Nucleus accumbens (tissue), 56 donors: ENCODE measurements at places on chromosomes 1 and 21.
A peak's percentile ranks its signal among the peaks of the same experiment; 100 is the strongest.

DNA sequence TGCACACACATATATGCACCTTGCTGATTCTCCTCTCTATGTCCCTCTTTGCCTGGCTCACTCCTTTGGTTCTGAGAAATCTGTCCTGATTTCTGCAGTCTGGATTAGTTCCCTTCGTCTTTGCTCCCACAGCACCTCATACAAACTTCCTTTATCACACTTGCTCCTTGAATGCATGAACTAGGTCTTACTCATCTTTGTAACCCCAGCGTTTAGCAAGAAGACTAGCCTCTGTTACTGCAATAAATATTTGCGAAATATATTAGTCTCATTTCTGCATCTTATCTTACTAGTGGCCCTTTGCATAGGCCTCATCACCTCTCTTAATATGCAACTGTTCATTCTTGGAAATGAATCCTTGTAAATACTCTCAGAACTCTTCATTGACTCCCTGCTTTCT, 11.4 kb downstream of the SMYD2 start:
- no peak for DNase-seq

DNA sequence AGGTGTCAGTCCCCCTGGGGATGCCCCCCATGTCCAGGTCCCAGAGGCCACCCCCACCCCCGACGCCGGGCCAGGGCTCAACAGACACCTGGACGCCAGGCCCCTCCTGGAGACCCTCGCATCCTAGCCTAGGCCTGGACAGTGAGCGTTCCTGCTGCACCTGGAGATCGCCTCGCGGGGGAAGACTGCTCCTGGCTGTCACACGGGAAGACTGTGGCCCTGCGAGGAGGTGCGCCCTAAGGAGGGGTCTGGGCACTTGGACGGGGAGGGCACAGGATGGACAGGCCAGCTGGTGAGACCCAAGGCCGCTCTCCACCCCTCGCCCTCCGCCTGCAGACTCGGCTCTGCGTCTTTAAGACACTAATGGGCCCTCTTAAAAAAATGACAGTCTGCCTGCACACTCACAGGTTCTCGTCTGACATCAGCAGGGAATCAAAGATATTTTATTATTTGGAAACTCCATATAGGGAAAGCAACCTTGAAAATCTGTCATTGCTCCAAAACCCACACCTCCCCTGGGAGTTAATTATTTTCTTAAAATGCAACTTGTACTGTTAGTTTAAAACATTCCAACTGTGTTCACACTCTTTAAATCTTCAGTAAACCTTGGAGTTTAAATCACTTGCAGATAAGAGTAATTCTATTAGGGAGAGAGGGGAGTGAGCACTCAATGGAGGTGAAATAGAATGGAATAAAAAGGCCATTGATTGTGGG, 45.6 kb upstream of the ACTRT2 start:
- no peak for DNase-seq

- no peak for DNase-seq
Observed at GRCh38 chr1:7890853-7891252, 38.0 kb upstream of the UTS2 start.

- DNase-seq, result no peak
Observed at GRCh38 chr21:34698270-34699015, 29.6 kb downstream of the CLIC6 start.

- DNase-seq, result peak; percentile 60
Observed at GRCh38 chr21:39385299-39386145, 36.6 kb upstream of the HMGN1 start.

DNA sequence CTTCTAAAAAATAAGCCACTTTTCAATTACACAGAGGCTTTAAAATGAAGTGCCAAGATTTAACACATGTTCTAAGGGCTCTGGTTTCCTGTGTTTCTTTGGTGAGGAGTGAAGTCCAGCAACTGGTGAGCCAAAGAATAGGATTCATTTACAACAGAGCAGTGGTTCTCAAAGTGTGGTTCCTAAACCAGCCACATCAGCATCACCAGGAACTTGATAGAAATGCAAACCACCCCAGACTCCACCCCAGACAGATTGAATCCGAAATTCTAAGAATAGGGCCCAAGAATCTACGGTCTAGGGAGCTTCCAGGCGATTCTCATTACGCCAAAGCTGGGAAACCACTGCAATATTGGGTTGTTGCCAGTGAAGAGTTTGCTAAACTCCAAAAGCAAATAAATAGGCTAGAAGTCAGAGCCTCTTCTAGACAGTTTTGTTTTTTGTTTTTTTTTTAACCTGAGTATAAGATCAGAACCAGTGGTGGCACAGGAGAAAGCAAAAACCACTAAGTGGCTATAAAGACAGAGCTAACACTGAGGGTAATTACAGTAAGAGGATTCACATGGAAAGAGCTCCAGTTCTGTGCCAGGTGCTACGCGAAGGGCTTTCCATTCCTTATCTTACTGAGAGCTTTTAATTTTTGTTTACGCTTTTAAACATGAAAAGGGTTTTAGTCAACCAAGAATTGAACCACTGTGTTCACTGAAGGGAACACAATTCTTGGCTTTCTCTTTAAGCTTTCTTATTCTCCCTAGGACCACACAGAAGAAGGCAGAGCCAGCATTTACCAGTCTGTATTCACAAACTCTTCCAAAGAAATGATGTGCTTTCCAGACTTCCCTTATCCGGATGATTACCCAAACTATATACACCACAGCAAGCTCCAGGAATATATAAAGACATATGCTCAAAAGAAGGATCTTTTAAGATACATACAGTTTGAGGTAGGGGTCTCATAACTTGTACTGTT, 42.4 kb upstream of the FMO2 start:
- DNase-seq, result no peak

DNA sequence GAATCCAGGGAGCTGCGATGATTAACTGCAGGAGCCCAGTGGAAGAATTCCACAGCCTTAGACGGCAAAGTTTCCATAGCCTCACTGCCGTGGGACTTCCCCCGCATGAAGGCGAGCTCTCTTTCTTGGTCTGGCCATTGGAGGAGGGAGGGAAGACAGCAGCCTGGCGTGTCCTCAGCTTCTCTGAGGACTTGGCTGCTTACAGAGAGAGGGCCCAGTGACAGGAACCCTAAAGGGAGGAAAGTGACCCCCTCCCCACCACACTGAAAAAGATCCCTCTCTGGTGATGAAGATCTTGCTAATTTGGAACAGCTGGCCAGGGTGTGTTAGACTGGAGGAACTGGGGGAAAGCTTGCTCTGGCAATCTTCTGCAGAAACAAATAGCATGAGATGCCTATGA, 41.0 kb downstream of the ATP2B4 start:
- DNase-seq, result no peak

GRCh38 chr1:245777752-245778151, 623.0 kb downstream of the KIF26B start:
- no peak for DNase-seq

DNA sequence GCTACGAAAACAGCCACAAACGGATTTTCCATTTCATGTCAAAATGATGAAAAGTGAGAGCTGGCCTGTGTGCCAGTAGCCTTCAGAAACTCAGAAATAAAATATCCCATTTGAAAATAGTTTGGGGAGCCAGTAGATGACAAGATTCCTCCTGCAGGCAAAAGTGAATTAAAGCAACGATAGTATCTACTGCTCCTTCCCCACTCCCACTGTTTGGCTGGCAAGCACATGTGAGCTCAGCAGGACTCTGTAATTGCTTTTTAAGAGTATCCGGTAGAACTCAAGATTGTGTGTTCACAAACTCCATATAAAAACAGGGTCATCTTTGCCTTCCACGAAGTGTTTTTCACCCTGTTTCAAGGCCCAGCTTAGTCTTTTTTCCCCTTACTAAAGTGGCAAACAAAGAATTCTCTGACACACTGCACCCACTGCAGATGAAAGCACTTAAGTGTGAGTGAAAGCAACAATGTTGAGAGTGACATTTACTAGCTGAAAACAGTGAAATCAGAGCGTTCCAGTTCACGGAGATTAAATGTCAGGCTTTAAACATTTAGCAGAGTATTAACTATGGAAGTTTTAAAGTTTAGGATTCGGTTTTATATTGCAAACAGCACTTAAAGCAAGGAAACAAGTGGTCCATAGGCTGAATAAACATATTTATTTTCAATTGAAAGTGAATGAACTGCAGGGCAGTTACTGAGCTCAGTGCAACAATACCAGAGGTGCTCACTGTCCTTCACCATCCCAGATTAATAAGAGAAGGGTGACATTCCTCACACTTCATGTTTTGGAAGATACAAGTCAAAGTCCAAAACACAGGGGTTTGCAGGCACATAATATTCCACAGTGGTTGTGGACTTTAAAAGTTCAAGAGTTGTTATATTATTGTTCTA, 70.0 kb downstream of the ALG14 start:
- DNase-seq, result no peak

DNA sequence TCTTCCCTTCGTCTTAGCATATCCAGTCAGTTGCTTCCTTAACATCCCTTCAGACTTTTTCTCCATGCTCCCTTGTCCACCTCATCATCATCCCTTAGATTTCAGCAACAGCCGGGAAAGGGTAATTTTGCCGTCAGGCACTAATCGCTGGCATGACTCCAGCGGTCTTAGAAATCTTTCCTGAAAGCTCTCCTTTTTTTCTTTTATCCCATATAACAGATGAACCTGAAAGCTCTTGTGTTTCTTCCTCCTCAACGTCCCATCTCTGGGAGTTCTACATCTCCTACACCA, 10.4 kb upstream of the BOLA1 start:
- DNase-seq, result no peak

- DNase-seq, result no peak
Observed at GRCh38 chr21:45335761-45336534, 48.3 kb upstream of the POFUT2 start.

DNA sequence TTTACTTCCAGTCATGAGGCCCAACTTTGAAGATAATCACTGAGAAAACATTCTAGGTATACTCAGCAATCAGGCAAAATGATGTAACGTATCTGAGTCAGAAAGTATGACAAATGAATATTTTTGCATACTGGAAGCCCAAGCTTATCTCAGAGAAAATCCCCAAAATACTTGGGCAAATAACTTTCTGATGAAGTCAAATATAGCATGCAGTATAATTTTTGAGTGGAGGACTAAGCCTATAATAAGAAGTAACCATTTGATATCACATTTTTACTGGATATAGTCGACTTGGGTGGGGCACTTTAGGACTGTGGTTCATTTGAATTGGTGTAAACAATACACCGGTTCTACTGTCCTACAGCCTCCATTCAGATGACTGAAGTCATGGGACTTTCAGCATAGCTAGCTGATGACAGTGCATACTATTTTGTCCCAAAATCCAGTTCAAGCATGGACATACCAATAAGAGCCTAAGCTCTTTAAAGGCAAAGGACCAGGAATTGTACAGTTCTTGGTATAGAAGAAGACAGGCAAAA, 2.3 kb upstream of the GADD45A start:
- no peak for DNase-seq

DNA sequence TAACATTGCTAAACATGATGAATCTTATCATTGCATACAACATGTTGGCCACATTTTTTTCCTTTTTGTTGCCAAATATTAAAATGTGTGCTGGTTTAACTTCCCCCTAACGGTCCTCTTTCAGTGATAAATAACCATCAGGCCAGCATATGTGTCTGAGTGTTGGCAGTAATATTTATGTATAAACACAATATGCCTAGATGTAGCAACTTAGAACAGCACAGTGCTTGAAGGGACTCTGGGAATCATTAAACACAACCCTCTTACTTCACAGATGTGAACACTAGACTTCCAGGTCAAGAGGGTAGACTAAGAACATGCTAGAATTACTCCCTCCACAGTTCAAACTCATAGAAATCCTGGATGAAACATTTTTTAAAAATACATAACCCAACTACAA, 581.8 kb downstream of the PLPP3 start:
- no peak for DNase-seq

DNA sequence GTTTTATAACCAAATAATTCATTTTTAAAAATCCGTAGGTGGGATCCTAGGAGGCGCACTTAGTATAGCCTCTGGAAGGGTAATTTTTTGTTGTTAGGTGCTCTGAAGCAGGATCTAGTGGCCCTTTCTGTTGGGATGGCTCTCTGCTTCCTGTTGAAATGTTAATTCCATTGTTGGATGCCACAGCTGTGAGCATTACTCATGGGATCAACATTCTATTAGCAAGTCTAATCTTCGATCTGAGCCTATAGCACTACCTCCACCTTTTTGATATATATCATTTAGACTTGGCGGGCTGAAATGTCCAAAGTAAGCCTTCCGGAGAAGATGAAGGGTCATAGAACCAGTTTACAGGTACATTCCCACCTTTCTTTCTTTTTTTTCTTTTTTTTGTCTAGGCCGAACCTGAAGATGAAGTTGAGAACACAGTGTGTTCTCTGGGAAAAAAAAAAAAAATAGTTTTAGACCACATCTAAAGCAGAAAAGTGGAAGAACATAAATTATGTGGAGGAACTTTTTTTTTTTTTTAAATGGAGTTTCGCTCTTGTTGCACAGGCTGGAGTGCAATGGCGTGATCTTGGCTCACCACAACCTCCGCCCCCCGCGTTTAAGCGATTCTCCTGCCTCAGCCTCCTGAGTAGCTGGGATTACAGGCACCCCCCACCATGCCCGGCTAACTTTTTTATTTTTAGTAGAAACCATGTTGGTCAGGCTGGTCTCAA, 1.4 kb downstream of the CXADR start:
- DNase-seq, result no peak

- DNase-seq, result no peak
Observed at GRCh38 chr1:29824511-29825273, 588.4 kb downstream of the PTPRU start.

DNA sequence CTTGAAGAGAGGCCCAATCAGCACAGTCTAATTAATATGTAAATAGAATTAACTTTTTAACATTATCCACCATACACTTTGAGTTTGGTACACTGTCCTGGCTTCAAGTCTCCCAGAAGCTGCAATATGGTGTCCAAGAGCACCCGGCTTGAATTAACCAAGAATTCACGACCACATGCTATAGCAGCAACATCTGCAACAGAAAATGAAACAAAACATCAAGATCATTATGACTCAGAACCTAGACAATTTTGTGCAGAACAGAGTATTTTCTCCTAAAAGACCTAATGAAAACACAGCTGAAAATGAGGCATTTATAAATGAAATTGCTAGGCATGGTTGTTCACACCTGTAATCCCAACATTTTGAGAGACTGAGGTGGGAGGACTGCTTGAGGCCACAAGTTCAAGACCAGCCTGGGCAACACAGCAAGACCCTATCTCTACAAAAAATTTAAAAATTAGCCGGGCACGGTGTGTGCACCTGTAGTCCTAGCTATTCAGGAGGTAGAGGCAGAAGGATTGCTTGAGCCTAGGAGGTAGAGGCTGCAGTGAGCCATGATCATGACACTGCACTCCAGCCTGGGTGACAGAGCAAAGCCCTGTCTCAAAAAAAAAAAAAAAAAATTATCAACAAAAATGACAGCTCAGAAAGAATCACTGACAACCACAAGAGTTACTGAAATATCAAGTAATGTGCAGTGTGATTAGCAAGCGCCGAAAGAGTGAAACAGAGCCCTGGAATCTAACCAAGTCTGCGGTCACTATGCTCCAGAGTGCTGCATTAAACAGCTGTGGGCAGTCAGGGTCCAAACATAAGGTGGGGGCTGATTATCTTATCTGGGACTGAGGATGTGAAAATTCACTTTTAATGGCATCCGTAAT, 45.3 kb downstream of the HSF2BP start:
- no peak for DNase-seq
